ENCODE measurements at places on chromosomes 2 and 18. TPM values are rescaled to one million over a fixed set of nuclear protein-coding genes. Genes with fewer than 3 reads are reported as not detected.

FSHR gene
- polyA plus RNA-seq: not detected

INPP5D gene
- polyA plus RNA-seq: 0.09 TPM

- no peaks in the 10 kb centered on the region for H3K36me3 ChIP-seq
- DNase-seq: no peak
- no peaks in the 10 kb centered on the region for H3K4me1 ChIP-seq
- no peak overlapping the region for H3K4me3 ChIP-seq
- H3K27me3 ChIP-seq: no peaks in the 10 kb centered on the region
Observed at GRCh38 chr2:185181901-185182300, 556.7 kb upstream of the FSIP2 start.

RUFY4 gene
- polyA plus RNA-seq: not detected

ACTG2 gene
- 887 TPM for polyA plus RNA-seq

- no peak for DNase-seq
- H3K27me3 ChIP-seq: no peaks in the 10 kb centered on the region
- no peak overlapping the region for H3K27ac ChIP-seq
- H3K4me3 ChIP-seq: no peak overlapping the region
- H3K4me1 ChIP-seq: no peaks in the 10 kb centered on the region
- no peaks in the 10 kb centered on the region for H3K36me3 ChIP-seq
Observed at GRCh38 chr2:153532140-153532539, 53.6 kb upstream of the RPRM start.

DNA sequence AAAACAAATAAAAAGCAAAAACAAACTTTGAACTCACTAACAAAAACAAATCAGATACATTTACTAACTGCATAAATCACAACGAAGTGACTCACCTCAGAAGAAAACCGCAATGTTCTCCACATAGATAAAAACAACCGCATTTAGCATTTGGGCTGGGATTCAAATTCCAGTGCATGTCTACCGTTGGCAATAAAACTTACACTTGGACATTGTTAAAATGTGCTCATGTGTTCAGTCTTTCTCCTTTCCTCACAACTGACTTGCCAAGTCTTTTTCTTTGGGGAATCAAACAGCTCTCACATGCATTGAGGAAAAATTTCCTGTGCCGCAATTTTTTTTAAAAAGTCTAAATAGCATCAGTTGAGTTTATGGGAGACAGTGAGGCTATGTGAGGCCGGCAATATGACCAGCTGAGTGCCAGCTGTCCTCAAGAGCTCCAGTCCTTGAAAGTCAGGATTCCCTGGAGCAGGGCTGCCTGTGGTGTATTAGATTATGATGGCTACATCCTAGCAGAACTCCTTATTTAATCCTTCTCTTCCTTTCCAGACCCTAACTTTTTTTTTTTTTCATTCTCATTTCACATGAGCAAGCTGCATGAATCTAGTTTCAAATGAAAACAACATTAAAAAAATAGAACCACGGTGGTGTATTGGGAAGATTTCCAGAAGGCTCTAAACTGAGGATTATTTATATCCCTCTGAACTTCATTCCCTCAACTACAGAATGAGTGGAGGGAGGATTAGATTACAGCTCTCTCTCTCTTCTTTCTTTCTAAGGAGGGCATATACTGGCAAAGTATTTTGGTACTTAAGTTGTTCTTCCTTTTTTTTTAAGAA is 70.2 kb upstream of the MEIS1 start:
- no peaks in the 10 kb centered on the region for H3K36me3 ChIP-seq
- H3K4me3 ChIP-seq: no peak overlapping the region
- H3K4me1 ChIP-seq: peaks cover 3% of the 10 kb centered on the region
- DNase-seq: peak; percentile 53
- H3K27me3 ChIP-seq: peaks cover 27% of the 10 kb centered on the region

UBR3 gene
- polyA plus RNA-seq: 7.3 TPM

KLHL29 gene
- polyA plus RNA-seq: 7.9 TPM

GRCh38 chr2:15953147-15953630 is 12.8 kb downstream of the MYCN start:
- no peak overlapping the region for H3K27ac ChIP-seq
- no peaks in the 10 kb centered on the region for H3K36me3 ChIP-seq
- no peak overlapping the region for H3K4me3 ChIP-seq
- H3K27me3 ChIP-seq: no peaks in the 10 kb centered on the region
- no peaks in the 10 kb centered on the region for H3K4me1 ChIP-seq

DNA sequence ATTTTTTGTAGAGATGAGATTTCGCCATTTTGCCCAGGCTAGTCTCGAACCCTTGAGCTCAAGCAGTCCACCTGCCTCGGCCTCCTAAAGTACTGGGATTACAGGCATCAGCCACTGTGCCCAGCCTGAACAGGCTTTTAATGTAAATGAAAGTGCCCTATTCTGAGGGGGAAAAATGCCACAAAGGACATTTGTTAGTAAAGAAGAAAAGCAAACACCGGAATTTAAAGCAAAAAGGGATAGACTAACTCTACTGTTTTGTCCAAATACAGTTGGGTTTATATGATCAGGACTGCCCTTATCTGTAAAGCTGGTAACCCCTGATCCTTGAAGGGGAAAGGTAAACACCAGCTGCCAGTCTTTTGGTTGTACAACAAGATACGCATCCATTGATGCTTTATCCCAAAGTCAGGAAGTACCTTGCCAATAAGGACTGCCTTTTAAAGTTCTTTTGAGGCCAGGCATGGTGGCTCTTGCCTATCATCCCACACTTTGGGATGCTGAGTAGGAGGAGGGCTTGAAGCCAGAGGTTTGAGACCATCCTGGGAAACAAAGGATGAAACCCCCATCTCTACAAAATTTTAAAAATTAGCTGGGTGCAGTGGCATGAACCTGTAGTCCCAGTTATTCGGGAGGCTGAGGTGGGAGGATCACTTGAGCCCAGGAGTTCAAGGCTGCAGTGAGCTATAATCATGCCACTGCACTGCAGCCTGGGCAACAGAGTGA is 13.1 kb downstream of the CLEC4F start:
- no peaks in the 10 kb centered on the region for H3K4me1 ChIP-seq
- no peak overlapping the region for H3K4me3 ChIP-seq
- no peak overlapping the region for H3K27ac ChIP-seq
- no peak for DNase-seq
- H3K27me3 ChIP-seq: peaks cover 6% of the 10 kb centered on the region

DNA sequence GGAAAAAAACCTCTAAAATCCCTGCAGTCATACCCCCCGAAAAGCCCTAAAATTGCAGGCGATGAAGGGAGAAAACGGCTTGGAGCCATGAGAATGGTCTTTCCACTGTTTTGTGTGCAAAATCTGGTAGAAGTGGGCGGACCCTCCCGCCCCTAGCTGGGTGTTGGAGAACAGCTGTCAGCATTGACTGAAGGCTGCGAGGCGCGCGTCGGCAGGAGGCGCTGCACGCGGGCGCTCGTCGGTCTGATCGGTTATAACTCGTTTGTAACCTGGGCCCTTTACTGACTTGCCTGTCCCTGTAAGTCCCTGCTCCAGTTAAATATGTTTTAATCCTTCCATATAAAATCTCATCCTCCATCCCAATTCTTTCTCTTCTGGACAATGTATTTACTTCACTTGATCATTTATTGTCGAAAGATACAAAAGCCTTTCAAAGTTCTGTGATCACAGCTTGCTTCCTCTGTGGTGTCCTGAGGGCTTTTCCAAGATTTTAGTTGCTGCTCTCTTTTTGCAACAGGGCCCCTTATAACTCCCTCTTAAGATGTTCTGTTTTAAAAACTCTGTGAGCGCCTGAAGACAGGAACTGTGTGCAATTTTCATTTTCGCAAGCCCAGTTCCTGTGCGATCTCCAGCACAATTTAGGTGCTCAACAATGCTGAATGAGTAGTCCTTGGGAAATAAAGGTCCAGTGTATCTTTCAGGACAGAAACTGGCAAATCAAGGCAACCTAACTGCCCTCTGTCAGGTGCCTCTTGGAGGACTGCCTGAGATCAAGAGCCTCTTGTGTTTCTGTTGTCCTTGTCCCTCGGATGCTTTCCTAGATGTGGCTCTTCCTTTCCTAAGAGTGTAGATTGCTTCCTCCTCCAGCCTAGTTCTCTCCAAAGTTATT is 918 bp upstream of the HNRNPLL start:
- peak overlapping the region; percentile 52 for H3K27ac ChIP-seq
- H3K4me1 ChIP-seq: peaks cover 5% of the 10 kb centered on the region
- H3K4me3 ChIP-seq: peak overlapping the region; percentile 61

LYG1 gene
- polyA plus RNA-seq: 0.92 TPM

REG1B gene
- polyA plus RNA-seq: not detected

TPO gene
- polyA plus RNA-seq: not detected
